SHP77 treated with DMSO at 0.1 percent for 48 hours (cell line): ENCODE measurements at places on chromosomes 2 and 18.

DNA sequence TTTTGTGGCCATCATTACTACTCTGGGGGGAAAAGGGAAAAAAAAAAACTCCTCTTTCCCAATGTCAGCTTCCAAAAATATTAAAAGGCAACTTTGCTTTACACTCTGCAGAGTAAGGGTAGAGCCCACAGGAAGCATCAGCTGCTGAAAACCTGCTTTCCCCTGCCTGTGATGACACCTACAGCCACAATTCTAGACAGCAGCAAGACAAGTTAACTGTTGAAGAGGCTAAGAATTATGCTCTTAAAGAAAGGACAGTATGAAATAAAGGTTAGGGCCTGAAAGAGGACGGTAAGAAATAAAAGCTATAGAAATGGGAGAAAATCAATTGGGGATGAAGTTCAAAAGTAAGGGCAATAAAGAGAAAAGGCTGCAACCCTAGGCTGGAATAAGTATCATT lies 3.0 kb downstream of the PDE11A start:
- DNase-seq, result no peak

DNA sequence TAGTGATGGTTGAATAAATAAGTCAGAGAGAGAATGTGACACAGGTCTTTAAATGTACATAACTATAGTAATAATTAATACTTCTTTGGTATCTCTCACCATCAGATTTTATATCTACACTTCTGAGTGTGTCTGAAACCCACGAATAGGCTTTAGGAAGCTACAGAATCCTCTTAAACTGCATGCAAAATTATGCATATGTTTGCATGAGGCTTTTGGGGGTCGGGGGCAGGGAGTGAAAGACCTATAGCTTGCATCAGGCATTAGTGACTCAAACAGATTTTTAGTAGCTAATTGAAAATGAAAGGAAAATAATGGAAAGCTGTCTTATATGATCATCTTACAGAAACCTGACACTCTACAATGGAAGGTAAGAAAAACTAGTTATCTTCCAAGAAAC lies 14.9 kb downstream of the LRPPRC start:
- no peak for DNase-seq

GRCh38 chr2:10541775-10542432 lies 93.8 kb upstream of the ODC1 start:
- DNase-seq, result no peak

DNA sequence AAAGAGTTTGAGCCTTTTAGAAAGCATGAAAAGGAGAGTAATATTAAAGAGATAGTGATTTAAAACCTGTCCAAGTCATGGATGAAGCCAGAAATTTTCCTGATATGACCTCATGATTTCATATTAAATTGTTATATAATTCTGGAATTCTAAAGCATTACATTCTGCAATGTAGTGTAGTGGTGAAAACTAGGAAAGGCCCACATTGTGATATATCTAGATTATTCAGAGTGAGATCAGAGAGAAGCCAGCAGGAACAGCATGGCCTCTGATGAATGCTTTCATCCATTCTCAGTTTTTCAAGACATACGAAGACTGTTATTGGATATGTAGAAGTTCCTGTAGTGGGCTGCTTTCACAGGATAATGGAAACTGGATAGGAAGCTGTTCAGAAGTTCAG lies 98.8 kb downstream of the LCLAT1 start:
- no peak for DNase-seq

GRCh38 chr2:38498045-38498481 lies 104.7 kb downstream of the HNRNPLL start:
- DNase-seq, result no peak

- DNase-seq, result no peak
Measured at GRCh38 chr2:113126845-113127645, at the start of gene IL1RN. Gene IL1RN, plus strand, starts transcription at chr2:113127598. Its CDS starts 27 bp downstream, at chr2:113127625.

GRCh38 chr2:106565599-106565998 lies 78.4 kb downstream of the CD8B2 start:
- DNase-seq, result no peak

DNA sequence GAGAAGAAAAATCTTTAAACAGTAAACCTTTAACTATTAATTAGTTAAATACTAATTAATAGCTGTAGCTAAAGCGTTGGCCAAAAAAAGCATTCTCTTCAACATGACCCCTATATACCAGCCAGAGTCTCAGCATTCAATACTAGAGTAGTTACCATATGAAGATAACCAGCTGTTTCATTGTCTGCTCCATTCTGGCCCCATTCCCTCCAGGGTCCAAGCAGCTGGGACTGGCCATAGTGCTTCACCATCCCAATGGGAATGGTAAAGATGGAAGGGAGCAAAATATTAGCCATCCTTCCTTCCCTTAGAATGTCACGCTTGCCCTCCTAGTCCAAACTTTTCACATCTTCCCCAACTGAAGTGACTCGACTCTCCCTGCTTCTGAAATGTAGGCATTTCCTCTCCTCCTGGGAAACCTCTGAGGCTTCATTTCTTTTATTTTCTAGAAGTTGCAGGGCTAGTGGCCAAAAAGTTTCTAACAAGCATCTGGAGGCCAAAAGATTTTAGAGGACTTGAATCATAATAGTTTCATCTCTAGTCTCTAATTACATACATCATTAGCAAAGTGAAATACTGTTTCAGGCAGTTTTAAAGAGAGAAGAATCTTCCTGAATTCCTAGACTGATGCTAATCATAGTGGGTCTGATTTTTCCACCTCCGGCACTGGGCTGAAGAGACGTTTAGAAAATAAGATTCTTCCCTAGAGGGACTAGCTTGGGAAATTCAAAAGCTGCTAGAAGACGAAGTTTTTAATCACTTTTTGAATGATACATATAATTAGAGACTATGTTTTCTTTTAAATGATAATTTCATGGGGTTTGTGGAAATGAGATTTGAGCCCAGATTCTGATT lies 52.7 kb downstream of the CCDC68 start:
- DNase-seq, result no peak

DNA sequence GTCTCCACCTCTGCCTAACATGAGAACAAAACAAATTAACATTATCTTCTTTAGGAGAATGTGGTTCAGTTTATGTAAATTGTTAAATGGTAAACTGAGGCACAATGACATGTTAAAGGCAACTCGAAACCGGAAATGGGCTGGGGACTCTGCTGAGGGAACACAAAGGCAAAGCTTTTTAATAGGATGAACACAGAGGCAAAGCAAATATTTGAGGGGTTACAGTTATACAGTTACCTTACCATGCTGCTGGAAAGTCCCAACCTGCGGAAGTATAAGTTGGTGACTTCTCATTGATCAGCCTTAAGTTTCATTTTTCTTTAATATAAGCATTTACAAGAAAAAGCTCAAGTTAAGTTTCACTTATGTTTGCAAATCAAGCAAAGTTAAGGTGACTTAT lies 195.0 kb downstream of the DLGAP1 start:
- no peak for DNase-seq

- DNase-seq, result no peak
Measured at GRCh38 chr2:16243411-16243996, 303.2 kb downstream of the MYCN start.

GRCh38 chr2:27946530-27947060 lies 56.1 kb downstream of the BABAM2 start:
- DNase-seq, result no peak

GRCh38 chr18:70489986-70490933 lies 201.4 kb downstream of the SOCS6 start:
- DNase-seq, result peak; percentile 30

- no peak for DNase-seq
Measured at GRCh38 chr2:10101491-10101890, 21.0 kb upstream of the RRM2 start.

DNA sequence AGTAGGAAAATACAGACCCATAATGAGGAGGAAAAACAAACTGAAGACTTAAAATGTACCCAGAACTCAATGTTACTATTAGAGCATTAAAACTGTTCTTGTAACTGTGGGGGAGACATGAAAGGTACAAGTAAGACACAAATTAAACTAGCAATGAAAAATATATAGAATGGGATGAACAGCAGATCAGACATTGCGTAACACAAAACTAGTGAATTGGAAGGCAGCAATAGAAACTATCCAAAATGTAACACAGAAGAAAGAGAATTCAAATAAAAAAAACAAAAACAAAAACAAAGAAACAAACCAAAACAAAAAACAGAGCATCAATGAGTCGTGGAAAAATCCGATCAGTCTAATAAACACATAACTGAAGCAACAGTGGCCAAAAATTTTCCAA lies 127.1 kb upstream of the CNGA3 start:
- no peak for DNase-seq

DNA sequence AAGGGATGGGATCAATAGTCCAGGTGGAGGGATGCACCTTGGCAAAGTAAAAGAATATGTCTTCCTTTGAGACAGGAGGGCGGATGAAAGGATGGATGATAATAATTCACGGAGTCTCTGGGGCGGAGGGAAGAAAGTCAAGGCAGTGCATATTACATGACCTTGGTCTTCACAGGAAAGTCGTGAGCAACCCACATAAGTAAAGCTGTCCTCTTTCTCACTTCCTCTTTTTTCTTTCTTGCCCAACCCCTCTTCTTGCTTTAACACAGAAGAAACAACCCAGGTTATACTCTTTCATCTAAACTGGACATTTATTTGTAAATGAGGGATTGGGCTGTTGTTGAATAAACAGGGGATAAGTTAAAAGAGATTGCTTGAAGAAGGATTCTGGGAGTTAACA lies 168.7 kb upstream of the SKOR2 start:
- no peak for DNase-seq

- DNase-seq, result no peak
Measured at GRCh38 chr2:88442061-88442460, 10.4 kb downstream of the FOXI3 start.

DNA sequence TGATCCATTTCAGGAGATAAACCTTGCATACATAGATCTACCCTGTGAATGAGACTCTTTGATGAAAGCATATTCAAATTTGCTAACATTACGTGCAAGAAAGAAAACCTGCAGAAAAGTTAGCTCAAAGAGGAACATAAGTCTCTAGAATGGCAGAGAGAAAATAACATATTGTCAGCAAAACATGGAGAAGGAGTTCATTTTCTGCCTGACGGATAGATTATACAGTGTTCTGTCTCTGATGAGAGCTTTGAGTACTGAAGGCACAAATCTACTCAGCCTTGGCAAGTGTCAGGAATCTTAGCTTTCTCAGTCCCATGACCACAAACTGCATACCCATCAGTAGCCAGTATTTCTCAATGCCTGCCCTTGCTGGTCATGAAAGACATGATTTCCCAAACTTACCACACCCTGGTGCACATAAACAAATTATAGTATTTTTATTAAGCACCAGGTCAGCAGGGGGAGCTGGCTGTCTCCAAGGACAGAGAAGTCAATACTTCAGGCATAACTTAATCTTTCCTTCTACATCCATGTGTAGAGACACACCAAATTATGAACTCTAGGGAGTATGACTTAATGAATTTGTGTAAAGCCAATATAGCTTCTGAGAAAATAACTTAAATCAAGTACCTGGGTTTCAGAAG lies 401.2 kb upstream of the SOX11 start:
- DNase-seq, result no peak

DNA sequence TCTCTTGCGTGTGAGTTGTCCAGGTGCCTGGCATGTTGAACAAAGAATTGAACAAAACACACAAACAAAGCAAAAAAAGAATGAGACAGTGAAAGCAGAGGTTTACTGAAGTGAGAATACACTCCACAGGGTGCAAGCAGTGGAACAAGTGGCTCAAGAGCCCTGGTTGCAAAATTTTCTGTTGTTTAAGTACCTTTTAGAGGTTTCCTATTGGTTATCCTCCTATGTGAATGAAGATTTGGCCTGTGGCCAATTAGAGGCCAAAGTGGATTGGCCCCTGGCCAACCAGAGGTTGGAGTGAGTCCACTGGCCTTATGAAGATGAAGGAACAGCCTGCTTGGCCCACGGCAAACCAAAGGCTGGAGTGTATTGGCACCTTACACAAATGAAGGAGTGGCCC lies 1188.5 kb upstream of the NRXN1 start:
- peak; percentile 68 for DNase-seq

DNA sequence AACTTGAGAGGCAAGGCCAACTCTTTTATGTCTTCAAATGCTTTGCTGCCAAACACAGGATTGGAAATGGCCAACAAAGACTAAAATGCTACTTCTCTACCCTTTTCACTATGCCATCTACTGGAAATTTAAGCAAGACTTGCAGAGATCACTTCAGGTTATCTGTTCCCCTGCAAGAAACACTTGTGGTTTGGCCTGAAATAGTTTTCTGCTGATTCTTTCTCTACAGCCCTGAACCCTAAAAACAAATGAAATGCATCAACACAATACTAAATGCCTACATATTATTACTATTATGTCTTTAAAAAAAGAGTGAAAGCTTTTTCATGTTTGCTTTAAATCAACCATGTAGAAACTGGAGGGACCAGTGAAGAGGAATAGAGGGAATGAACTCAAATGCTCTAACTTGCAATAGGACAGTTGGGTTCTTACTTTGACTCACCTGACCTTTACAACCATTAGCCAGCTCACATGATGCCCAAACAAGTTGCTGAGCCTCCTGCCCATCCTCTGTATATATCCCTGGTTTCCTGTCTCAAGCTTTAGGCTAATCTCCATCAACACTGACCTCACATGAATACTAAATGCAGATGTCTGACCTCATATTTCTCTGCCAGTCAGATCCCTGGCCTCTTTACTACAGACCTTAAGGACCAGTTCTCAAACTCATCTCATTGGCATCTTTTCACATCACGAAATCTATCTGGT lies 17.5 kb upstream of the ADAM17 start:
- no peak for DNase-seq

GRCh38 chr2:157345647-157346389 lies 20.2 kb upstream of the ERMN start:
- DNase-seq, result no peak

DNA sequence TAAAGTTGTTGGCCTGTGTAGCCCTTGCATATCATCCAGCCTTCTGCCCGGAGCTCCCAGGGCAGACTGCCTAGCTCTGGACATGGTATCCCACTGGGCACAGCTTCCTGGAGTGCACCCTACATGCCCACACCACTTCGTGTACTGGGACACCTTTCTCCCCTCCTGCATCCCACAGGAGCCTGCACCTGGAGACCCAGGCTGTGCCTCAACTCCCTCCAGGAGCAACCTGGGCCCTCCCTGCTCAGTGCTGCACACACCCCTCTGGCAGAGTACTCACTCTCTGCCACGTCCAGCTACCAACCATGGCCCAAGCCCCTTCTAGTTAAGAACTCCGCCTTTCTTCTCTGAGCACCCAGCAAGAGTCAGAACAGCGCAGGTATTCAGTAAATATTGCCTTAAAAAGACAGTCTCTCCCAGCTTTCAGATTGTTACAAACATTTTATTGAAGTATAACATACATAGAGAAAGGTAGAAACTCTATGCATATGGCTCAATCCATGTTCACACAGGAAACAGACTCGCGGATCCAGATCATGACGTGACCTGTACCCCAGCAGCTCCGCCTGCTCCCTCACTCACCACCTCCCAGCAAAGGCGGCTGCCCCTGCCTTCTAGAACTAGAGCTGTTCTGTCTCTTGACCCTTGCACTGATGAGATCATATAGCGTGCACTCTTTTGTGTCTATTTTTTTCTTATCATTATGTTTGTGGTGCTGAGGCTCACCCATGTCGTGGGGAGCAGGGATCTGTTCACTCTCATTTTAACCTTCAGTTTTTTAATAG lies 98.4 kb upstream of the MYCN start:
- no peak for DNase-seq

GRCh38 chr2:25286025-25286400 lies 55.7 kb downstream of the DNMT3A start:
- DNase-seq, result no peak

- no peak for DNase-seq
Measured at GRCh38 chr2:67702937-67703336, 305.8 kb downstream of the ETAA1 start.
